ENCODE measurements at places on chromosomes 5 and 9. TPM values are rescaled to one million over a fixed set of nuclear protein-coding genes. Genes with fewer than 3 reads are reported as not detected.

DNA sequence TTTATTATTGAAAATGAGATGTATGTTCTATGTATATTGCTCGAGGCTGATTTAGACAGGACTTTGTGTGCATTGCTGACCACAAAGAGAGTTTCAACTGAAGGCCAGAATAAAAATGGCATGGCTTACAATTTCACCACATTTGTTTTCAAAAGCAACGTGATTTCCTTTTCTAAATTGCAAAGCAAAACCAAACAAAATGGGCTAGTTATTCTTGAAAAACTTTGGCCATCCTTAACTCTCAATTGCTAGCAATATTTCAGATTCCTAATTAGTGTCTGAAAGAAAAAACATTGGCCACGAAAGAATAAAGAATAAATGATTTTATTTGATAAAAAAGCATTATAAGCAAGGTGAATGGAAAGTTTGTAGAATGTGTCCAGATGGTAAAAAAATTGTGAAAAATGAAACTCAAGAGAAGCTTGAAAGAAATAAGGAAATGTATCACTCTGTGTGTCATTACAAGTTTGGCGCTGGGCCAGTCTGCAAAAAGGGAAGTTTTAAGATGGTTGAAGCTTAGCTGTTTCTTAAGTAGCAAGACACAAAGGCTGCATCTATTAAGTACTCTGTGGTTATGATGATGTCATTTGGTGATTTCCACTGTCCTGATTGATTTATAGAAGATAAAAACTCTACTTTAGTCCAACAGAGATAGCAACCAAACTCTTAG lies 89.2 kb upstream of the PRLR start:
- DNase-seq = peak; percentile 3

- DNase-seq = no peak
Observed at GRCh38 chr5:4246447-4246846, 650.8 kb downstream of the IRX1 start.

DNA sequence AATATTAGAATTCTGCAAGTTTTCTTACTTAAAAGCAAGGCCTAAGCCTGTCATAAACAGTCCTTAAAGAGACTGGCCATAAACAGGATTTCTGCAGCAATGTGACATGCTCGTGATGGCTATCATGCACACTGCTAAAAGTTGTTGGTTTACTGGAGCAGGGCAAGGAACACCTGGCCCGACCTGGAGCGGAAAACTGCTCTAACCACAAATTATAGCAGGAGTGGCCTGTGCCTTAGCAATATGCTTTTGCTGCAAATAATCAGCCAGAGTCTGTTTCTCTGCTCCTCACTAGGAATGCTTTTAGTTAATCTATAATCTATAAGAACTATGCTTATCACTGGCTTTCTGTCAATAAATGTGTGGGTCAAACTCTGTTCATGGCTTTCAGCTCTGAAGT lies 322.9 kb upstream of the RPS23 start:
- DNase-seq = peak; percentile 35

- no peak for DNase-seq
Observed at GRCh38 chr9:111212874-111213273, 117.2 kb downstream of the OR2K2 start.

DNA sequence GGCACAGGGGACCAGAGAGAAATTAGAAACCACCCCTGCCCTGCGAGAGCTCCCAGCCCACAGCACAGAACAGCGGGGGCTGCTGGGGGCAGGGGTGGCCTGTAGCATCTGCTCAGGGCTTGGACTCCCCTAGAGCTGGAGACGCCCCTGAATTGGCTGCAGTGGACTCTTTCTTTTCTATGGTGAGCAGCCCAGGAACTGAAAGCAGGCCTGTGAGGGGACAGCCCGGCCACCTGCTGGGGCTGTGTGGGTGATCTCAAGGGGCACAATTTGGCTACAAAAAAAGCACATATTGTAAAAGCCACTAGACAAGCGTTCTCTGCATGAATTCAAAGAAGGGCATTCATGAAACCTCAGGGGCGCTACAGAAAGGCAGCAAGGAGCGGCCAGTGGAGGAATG lies 57.5 kb upstream of the ICE1 start:
- DNase-seq = no peak

GRCh38 chr5:131973089-131973712 lies 27.7 kb upstream of the MEIKIN start:
- no peak for DNase-seq

GRCh38 chr9:101311758-101312420 lies 72.9 kb downstream of the BAAT start:
- DNase-seq = peak; percentile 15

DNA sequence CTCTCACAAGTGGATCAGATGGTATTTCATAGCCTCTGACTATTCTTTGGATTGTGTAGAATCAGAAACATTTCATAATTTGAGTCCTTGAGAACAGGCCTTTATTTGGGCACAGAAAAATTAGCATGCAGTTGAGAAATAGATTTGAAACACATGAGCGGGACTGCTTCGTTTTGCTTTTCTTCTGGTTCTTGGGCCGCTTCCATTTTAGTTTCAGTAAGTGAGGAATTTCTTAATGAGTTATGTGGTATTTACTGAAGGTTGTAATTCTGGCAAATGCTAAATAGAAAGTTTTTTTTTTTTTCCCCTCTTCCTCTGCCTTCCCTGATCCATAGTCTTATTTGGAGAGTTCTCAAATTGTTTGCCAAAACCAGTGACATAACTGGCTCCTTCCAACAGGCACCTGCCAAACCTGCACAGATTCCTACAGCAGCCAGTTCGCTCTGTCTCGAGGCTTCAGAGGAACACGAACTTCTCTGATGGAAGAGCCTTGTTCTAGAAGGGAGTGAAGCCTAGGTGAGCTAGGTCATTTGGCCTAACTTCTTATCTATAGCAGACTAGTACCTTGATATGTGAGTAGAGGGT lies 71.2 kb upstream of the SLC28A3 start:
- no peak for DNase-seq

DNA sequence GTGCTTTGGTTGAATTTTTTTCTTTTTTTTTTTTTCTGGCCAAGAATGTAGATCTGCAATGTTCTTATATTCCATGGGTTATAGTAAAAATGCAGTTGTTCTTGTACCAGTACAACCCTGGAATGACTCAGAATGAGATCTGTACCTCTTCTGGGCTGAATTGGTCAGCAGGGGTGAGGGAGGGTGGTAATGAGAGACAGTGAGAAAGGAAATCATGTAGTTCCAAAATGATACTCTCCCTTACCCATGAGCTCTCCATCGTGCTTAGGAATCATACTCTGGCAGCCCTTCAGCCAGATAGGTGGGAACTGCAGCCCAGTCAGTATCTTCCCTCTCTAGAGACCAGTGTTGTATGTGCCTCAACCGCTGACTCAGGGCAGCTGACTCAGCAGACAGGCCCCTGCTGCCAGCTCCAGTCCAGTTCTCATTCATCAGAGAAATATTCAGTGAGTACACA lies 2.1 kb upstream of the GLIS3 start:
- DNase-seq = no peak

- no peak for DNase-seq
Observed at GRCh38 chr5:91848453-91848852, 465.3 kb upstream of the ARRDC3 start.

DNA sequence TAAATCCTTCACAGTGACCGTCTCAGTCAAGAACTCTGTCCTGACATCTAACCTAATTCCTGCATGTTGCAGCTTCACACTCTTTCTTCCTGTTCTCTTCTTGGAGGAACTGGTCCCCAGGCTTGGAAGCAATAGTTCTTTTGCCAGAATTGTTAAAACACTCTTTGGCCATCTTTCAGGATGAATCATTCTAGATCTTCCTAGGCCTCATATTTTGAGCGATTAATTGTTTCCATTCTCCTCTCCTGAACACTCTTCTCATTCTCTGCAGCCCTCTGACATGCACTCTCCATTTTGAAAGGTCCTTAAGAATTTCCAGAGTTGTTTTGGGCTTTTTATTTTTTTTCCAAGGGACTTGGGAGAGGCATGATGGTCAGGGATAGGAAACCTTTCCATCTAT lies 85.8 kb downstream of the FAM114A2 start:
- no peak for DNase-seq

DNA sequence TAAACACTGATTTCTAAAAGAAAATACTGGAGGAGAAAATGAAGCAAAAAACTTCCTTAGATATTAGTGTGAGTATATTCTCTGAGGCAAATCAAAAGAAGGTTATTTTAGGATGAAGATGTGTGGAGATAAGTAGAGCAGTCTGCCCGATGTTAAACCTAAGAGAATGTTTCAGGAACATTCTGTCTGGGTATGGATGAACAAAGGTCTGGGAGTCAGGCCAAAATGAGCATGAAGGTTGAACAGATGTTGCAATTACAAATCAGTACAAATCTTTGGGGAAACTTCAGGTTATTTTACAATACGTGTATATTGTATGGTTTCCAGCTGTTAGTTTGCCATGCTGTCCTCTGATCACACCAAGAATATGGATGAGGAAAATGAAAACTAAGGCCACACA lies 14.4 kb upstream of the CEP78 start:
- no peak for DNase-seq

GRCh38 chr9:125444956-125445506 lies 183.4 kb downstream of the GAPVD1 start:
- no peak for DNase-seq

GRCh38 chr9:35852876-35853865 lies 17.0 kb downstream of the OR13J1 start:
- no peak for DNase-seq

DNA sequence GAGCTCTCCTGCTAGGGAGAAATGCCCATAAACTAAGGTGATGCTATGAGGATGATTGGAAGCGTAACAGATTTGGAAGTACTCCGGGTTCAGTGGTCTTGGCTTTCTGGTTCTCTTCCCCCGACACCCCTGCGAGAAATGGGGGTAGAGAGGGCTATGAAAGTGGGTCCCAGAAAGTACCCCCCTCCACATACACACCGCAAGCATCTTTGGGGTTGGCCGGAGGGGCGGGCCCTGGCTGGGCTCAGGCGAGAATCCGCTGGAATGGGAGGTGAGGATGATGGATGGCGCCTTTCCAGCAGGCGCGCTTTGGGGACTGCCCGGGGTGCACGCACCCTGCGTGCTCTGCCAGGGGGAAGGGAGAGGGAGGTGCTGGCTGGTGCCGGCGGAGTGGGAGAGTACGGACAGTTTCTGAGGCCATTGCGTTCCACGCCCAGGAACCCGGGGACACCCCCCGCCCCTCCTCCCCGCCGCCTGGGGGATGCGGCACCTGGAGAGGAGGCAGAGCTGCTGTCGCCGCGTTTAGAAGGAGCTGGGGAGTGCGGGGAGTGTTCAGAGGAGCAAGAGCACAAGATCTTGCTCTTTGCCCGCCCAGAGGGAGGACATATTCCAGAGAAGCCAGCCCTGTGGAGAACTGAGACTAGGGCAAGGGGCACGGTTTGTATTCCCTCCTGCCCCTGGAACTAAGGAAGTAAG lies 1.9 kb downstream of the PCSK5 start:
- DNase-seq = peak; percentile 64

DNA sequence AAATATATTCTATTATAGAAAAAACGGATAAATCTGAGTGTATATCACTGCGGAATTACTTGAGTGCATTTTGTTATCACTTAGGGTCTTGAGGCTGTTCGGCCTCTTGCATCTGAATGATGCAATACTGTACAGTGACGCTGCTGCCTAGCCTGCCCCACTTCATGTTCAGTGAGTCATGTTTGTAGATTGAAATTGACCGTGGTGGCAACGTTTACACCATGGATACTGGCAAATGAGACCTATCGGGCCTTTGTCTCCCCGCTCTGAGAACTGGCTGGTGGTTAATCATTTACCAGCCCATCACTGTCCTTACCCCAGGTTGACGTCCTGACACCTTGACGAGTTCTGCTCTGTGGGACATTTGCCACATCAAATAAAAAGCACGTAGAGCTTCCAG lies 510.1 kb upstream of the ADAMTS16 start:
- no peak for DNase-seq

GRCh38 chr9:99264070-99264680 lies 42.1 kb downstream of the SEC61B start:
- DNase-seq = no peak

DNA sequence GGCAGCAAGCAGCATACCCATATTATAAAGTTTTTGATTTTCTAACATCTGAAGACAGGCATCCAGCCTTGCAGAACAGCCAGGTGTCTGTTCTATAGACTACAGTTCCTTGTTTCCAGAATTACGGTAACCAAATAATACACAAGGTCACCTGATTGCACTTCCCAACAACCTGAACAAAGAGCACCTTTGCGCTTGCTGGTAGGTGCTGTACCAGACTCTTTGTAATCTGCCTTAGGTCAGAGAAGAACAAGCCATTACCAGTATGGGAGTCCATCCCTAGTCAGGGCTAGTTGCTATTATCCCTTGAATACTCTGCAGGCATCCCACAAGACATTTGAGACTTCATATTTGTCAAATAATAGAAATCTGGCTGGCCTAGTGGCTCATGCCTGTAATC lies 256.2 kb downstream of the ARRDC3 start:
- DNase-seq = no peak

GRCh38 chr5:86461169-86461956 lies 156.4 kb upstream of the COX7C start:
- peak; percentile 69 for DNase-seq

DNA sequence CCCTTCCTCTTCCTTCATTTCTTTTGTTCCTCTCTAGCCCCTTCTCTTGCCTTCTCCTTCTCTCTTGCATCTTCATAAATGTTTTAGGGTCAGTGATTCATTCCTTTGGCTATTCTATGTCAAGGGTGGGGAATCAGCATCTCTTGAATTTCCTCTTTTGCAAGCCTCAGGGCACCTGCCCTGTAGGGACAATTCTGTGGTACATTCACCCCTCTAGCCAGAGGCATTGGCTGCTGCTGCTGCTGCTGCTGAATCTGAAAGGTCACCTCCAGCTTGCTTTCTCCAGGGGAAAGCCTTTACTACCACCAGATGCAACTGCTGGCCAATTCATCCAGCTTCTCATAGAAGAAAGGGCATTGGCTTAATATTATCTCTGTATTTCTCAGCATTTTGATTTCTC lies 87.3 kb downstream of the INSYN2B start:
- DNase-seq = no peak

- peak; percentile 74 for DNase-seq
Observed at GRCh38 chr5:51225789-51226742, 157.2 kb upstream of the ISL1 start.

DNA sequence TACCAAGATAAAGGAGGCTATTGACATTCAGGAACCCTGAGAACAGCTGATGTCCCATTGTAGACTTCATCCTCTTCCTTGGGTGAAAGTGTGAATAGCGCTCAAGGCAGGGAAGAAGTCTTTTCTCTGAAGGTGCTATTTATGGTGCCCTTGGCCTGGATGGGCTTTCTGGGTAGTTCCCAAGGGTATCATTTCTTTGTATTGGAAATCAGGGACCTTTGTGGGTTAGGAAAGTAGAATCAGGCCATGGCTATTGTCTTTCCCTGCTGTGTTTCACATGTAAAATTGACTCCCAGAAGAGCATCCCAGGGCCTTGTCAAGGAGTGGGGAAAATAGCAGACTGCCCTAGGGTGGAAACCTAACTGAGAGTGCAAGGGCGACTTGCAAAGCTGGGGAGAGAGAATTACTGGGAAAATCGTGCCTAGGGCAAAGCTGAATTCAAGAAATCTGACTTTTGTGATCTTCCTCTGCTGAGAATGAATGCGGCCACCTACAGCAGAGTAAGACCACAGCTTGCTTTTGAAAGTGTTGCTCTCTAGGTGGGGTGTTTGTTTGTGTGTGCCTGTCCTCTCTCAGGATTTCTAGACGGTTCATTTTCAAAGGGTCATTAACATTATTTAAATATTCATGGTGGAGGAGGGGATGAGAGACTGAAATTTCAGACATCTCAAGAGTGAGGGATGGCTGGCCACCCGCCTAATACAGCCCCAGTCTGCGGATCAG lies 160.6 kb downstream of the C9orf152 start:
- no peak for DNase-seq

The OR2K2 gene
- not detected for total RNA-seq

The REEP2 gene
- 2.5 TPM for total RNA-seq

The LCN15 gene
- not detected for total RNA-seq

The PAPPA gene
- not detected for total RNA-seq

The SLC6A7 gene
- total RNA-seq = not detected

The SPINK13 gene
- total RNA-seq = not detected

The BTNL8 gene
- total RNA-seq = not detected
